ENCODE measurements at places on chromosomes 6 and 20.

DNA sequence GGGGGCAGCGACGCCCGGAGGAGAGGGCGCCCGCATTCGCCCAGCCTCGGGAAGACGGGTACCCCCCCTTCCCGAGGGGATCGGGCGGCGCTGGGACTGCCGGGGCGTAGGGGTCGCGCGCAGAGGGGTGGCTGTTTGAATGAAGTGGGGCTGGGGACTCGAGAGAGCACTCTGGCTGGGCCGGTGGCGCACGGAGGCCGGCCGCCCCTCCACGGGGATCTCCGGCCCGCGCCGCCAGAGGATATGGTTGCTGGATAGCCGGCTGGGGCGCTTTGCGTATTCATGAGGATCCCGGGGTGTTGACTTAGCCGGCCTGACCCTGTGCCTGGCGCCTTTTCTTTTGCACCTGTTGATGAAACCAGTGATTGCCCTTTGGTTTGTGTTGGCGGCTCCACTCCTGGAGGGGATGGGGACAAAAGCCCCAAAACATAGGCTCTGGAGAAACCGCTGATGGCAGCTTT lies 469 bp downstream of the SYNJ2 start:
- no peak for DNase-seq

GRCh38 chr6:160327981-160328380 lies 20.2 kb upstream of the SLC22A3 start:
- no peak for DNase-seq

DNA sequence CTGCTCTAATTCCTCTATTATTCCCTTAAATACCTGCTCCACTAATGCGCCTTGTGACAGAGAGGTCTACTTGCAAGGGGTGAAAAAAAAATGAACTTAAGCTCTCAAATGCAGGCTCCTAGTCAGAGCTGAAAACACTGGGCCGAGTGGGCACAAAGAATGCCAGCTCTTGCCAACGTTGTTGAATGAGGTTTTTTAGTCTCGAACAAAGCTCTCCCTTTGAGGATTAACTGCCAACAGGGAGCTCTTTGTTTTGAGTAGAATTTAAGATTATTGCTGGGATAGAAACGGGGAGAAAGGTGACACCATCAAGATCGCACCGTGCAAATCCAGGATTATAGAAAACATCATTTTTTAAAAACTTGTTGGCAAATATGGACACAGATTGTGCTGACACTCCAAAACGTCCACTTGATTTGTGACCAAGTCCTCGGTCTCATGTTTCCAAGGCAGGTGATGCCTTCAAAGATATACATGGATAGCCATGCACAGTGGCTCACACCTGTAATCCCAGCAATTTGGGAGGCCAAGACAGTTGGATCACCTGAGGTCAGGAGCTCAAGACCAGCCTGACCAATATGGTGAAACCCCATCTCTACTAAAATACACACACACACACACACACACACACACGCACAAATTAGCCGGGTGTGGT lies 163.2 kb downstream of the BMP7 start:
- no peak for DNase-seq

DNA sequence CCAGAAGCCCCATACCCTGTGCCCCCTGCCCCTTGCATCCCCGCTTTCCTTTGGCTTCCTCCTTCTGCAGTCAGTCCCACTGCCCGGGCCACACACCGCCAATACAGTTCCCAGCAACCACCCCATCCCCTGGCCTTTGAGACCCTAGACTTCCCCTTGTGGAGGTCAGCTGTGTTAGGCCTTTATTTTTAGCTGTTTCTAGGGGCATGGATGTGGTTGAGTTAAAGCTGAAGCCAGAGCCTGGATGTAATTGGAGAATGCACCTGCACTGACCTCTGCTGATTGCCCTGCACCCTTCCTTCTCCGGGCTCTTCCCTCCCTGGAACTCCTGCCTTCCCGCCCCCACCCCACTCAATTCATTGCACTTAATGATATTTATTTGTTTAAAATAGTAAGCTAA lies 33.9 kb downstream of the LYRM2 start:
- DNase-seq: no peak

DNA sequence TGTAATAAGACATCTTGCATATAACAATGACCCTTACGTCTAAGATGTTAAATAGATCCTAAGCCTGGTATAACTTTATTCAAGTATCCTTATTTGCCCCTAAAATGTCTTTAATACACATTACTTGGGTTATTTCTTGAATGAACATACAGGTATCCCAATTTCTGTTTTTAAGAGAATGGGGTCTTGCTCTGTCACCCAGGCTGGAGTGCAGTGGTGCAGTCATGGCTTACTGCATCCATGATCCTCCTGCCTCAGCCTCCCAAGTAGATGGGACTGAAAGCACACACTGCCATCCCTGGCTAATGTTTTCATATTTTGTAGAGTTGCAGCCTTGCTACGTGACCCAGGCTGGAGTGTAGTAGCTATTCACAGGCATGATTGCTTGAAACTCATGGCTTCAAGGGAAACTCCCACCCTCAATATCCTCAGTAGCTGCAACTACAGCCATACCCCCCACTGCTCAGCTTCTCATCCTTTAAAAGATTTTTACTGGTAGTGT lies 10.4 kb upstream of the ZNFX1 start:
- DNase-seq: no peak
